ENCODE measurements at places on chromosomes 4 and X. TPM values are rescaled to one million over a fixed set of nuclear protein-coding genes. Genes with fewer than 3 reads are reported as not detected.

MAGEB17 gene
- not detected for total RNA-seq

CXCL1 gene
- 2.9 TPM for total RNA-seq

XK gene
- total RNA-seq, result 0.25 TPM

PAGE3 gene
- total RNA-seq, result not detected

GAGE12H gene
- not detected for total RNA-seq

ADH7 gene
- not detected for total RNA-seq

HMGN5 gene
- 1.7 TPM for total RNA-seq

PPP1R2C gene
- total RNA-seq, result not detected

Measured in uterine smooth muscle cell (primary cell).